ENCODE measurements at places on chromosomes 4 and X.

- no peak for DNase-seq
These were observed 92.4 kb downstream of the SLITRK2 start for GRCh38 chrX:145910017-145910416.

- DNase-seq, result no peak
These were observed 624.6 kb upstream of the TECRL start for GRCh38 chr4:65033899-65034298.

- no peak for DNase-seq
These were observed 5.0 kb downstream of the FRYL start for GRCh38 chr4:48774760-48775710.

DNA sequence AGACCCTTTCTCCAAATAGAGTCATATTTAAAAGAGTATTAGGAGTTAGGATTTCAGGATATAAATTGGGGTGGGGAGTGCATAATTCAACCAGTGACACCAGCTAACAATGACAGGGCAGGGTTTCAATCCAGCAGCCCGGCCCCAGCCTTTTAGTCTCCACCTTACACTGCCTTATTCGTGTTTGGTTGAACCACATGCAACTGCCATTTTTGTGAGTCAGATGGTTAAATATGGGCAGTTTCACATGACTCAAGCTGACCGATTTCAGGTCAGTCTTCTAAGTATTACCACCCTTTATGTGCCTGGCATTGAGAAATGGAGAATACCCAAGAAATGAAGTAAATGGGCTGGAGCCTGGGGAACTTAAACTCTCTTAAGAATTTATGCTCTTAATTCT, 102.8 kb downstream of the STOX2 start:
- DNase-seq, result no peak

GRCh38 chr4:11436673-11437072, 8.0 kb upstream of the HS3ST1 start:
- DNase-seq, result no peak

- no peak for DNase-seq
These were observed 96.3 kb downstream of the TMA16 start for GRCh38 chr4:163590619-163591264.

Measured in mesothelial cell of epicardium (in vitro differentiated cells).